ENCODE measurements at places on chromosomes 4 and X. TPM values are rescaled to one million over a fixed set of nuclear protein-coding genes. Genes with fewer than 3 reads are reported as not detected.

- DNase-seq = no peak
Measured at GRCh38 chrX:28997706-28998463, 410.6 kb downstream of the IL1RAPL1 start.

Gene TBX22
- total RNA-seq = not detected

- DNase-seq = no peak
Measured at GRCh38 chr4:138178566-138178965, 63.6 kb downstream of the SLC7A11 start.

DNA sequence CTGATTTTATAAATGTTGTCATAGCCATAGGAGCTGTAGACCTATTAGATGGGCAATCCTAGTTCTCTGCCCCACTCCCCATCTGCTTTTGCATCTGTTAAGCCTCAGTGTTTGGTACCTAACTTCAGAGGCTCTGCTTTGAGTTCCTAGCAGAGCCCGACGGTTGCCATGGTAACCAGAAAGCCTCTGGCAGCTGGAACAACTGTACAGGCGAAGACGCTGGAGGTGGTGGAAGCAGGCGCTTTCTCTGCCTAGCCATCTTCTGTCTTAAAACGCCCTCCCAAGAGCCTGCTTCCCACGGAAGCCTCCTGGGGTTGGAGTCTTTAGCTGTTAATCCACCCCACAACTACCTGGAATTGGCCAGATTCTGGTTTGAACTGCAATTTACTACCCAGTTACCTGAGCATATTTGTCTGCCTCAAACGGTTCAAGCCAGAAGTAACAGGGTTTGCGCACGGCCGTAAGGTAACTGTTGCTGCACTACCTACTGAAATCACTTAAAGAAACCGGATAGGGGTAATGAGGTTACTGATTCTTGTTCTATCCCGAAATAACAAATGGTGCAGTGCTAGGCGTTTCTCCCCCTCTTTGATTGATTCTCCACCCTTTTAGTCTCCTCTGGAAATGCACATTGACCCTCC is 1.0 kb upstream of the GABRG1 start:
- DNase-seq = no peak

- no peak for DNase-seq
Measured at GRCh38 chr4:15500701-15501100, 31.0 kb downstream of the CC2D2A start.

DNA sequence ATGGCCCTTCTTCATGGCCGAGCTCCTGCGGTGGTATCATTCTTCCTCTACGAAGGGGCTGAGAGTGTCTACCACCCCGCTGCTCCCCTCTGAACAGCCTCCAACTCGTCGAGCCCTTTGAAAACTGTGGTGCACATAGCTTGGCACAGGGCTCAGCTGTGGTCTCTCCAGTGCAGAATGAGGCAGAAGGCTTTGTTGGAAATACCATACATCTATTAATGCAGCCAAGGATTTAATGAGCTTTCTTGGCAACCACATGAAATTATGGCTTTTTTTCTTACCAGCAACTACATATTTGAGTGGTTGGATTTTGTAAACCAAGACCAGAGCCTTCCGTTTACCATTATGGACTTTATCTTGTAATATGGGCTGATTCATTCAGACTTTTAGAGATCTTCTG is 61.7 kb upstream of the CBR4 start:
- no peak for DNase-seq

Gene BEX2
- 16.4 TPM for total RNA-seq

Gene CENPVL1
- total RNA-seq = not detected

Gene GPR34
- total RNA-seq = 0.23 TPM

- no peak for DNase-seq
Measured at GRCh38 chr4:113641025-113641431, 120.5 kb downstream of the CAMK2D start.

Gene PABPC5
- total RNA-seq = not detected

DNA sequence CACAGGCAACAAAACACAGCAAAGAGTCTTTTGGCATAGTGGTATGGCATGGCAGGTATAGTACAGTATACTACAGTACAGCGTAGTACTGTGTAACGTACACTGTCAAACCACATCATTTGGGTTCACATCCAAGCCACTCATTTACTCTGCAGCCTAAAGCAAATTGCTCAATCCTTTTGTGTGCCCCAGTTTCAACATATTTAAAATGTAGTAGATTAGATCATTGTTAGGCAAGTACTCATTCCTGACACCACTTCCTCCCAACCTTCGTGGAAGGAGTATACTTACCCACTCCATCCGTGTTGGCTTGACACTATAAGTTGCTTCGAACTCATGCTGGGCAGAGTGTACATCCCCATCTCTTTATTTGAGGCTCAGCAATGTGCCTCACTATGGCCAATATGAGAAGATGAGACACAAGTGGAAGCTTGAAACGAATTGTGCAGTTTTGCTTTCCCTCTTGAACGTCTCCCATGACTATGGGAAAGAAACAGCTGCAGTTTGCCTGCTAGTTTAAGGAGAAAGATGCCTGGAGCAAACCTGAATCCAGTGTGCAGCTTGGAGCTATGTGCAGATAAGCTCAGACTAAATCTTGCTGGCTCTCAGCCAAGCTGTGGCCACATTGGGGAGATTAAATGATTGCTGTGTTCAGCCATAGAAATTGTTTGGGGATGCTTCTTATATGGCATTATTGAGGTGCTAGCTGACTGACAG is 85.7 kb upstream of the TBL1X start:
- DNase-seq = no peak

DNA sequence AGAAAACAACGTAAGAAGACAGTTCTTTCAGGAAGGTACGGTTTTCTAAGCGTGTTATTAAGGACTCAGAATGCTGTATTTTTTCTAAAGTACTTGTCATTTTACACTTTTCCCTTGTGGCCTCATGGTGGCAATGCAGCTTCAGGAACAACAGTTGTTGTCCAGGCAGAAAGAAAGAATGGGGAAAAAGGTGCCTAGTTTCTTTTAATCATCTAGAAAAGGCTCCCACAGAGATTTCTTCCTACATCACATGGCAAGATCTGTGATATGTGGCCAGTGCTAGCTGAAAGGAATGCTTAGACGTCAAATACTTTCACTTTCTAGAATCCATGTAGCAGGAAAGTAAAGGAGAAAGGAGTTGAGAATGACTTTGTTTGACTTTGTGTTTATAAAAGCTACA is 49.0 kb upstream of the TRAM1L1 start:
- DNase-seq = no peak

DNA sequence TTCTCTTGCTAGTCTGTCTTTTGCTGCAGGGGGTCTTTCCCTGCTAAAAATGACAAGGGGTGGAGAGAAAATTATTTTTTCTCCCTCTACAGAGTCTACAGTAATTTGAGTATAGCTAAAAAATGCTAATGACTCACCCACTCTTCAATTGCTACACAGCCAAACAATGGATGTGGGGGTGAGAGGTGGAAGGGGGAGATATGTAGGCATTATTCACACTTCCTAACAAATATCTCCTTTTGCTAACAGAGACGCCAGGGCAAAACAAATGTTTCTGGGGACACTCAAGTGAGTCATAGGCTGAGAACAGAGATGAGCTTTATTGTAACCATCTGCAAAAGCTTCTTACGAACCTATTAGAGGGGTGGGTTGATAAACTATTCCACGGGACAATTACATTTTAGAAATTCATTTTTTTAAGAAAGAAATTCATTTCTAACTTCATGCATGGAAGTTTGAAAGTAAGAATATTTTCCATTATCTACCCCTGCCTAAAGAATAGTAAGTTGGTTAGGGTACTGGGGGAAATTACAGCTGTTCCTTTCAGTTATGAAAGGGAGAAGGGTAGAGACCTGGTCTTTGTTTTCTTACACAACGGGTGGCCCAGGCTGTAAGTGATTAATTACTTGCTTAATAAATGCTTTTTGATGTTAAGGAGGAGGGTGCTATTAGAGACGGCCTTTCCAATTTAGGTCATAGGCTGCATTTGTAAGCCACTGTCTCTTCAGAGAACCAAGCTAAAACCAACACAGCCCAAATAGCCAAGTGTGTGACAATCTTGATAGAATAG is 12.8 kb downstream of the SCD5 start:
- no peak for DNase-seq

Gene DKK2
- total RNA-seq = not detected

DNA sequence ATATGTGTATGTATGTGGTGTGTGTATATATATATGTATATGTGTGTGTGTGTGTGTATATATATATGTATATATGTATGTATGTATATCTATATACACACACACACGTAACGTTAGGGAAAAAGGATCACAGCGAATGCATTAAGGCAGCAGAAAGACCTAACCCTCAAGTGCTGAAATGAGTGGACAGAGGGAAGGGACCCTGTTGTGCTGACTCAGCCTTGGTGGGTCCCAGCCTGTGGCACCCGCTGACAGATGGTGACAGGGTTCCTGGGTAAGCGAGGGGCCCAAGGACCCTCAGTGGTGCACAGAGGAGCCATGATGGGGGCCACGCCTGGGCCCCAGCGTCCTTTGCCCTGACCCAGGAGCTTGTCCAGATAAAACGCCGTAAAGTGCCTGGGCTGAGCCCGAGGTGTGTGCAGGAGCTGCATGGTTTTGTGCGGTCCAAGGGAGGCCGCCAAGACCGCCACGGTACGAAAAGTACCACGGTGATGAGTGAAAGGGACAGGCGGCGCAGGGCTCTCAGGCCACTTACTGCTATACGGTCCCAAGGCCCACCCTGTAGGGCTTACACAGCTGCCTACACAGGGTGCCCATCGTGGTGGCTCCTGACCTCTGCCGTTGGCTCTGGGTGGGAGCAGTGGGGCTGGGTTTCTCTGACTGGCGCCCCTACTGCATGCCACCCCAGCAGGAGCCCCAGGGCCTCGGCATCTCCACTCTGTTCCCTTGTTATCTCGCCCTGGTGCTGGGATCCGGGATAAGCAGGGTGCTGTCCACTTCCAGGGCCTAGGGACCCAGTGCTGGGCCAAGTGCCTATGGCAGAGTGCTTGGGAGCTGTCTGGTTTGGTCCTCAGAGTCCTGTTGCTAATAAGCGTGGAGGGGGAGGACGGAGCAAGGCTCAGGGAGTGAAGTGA is 10.0 kb downstream of the SH3BP2 start:
- DNase-seq = no peak

DNA sequence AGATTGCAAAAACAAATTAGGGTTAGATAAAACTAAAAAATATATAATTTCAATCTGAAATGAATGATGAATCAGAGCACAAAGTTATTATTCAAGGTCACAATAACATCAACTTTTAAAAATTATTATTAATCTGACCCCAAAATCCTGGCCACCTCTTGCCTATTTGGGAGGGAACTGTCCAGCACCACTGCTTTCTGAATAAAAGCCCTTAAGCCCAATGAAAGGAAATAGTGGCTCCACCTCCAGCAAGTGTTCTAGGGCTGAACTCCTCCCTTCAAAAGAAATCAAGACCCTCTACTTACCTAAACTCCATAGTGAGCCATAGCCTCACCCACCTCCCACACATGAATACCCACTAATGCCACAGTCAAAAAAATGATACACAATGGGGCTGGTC is 208.2 kb downstream of the PARM1 start:
- DNase-seq = no peak

GRCh38 chr4:76764251-76764650 is 133.7 kb downstream of the SOWAHB start:
- DNase-seq = no peak

DNA sequence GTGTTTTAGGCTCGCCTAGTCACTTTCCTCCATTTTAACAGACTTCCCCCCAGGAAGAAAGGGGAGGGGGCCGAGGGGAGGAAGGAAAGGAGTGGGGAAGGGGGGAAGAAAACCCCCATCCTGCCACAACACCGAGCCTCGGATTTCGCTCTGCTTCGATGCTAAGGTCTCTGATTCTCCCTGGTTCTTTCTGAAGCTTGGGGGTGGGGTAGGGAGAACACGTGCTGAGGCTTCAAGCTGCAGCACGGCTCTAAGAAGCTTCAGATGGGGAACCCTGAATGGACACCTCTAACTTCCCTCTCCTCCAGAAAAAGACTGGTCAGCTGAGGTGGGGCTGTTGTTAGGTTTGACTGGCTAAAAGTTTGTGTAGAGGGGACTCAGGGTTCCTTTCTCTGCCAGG is 61.8 kb downstream of the RHOH start:
- DNase-seq = no peak

GRCh38 chr4:170420255-170420693 is 330.5 kb upstream of the AADAT start:
- DNase-seq = no peak

DNA sequence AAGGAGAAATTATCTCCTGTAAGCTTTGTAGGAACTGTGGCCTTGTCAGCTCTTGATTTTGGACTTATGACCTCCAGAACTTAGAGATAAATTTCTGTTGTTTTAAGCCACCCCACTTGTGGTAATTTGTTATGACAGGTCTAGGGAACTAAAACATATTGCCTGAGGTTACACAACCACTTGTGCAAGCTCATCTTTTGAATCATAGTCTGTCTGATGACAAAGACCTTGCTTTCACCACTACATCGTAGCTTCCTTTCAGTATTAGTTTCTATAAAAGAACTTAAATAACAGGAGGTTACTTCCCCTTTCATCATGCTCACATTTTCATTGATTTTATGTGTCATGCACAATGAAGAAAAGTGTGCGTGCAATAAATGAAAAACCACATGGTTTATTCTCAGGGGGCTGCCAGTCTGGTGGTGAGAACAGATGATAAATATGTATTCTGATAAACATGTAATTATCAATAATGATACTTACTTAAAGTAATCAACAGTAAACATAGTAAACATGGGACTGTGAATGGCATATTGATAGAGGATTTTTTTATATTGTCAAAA is 690.0 kb upstream of the HS3ST1 start:
- no peak for DNase-seq

Gene IGFBP7
- total RNA-seq = 0.32 TPM

- DNase-seq = no peak
Measured at GRCh38 chr4:86955888-86956451, 21.2 kb downstream of the AFF1 start.

DNA sequence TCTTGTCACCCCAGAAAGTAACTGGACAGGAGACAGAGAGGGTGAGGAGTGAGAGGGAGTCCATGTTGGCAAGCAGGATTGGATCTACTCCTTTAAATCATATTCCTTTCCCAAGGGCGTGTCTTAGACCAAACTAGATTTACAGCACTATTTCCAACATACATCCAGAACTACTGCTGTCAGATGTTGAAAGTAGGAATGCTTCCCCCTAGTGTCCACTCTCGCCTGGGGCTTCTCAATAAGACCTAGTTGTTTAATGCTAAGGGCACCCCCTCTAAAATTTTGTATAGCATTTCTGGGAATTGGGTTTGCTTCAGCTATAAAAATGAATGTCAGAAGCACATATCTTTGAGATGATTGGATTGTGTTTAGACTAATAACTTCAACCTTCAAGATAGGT is 13.3 kb downstream of the OFD1 start:
- DNase-seq = no peak

DNA sequence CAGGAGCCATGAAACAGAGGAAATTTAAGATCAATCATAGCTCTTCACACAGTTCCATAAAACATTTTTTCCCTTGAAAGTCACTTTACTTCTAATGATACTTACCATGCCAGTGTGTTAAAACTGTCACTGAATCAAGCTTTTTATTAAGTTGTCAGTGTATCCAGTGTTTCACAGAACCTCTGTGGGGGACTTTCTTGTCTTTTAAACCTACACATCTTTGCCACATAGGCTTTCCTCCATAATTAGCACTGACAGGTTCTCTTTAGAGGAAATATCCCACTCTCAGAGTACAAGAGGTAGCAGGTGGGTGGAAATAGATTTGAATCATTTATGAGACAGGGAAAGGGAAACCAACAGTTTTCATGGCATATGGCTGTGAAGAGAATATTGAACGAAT is 25.8 kb upstream of the DYNLT3 start:
- DNase-seq = no peak
